ENCODE measurements at places on chromosomes 5 and 9. TPM values are rescaled to one million over a fixed set of nuclear protein-coding genes. Genes with fewer than 3 reads are reported as not detected.

GRCh38 chr9:125747765-125748445 lies 732 bp downstream of the PBX3 start:
- DNase-seq: peak; percentile 15

- peak; percentile 48 for DNase-seq
These were observed 197.6 kb upstream of the RASA1 start for GRCh38 chr5:87069974-87070608.

GRCh38 chr5:149080294-149080693 lies 17.4 kb upstream of the SH3TC2 start:
- no peak for DNase-seq

CDX1 gene
- 1.8 TPM for total RNA-seq

GRCh38 chr9:37798677-37799076 lies 1.9 kb upstream of the DCAF10 start:
- no peak for DNase-seq

PPP6C gene
- 29.0 TPM for total RNA-seq
